ENCODE measurements at places on chromosomes 7 and 10.

DNA sequence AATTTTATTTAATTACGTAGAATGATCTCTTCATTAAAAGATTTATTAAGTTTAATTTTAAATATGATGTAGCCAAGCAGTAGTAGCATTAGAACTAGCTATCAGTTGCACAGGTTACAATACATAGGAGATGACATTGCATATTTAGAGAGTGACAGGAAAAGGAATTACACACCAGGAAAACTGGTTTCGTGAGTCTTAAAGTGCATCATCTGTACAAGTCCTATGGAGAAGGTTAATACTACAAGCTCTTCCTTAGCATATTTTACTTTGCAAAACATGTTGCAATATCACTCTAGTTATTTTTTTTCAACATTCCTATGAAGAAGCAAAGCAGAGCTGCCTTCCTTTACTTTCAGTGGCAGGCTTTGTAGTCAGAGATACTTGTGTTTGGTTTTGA is 20.2 kb upstream of the SEM1 start:
- DNase-seq: no peak

DNA sequence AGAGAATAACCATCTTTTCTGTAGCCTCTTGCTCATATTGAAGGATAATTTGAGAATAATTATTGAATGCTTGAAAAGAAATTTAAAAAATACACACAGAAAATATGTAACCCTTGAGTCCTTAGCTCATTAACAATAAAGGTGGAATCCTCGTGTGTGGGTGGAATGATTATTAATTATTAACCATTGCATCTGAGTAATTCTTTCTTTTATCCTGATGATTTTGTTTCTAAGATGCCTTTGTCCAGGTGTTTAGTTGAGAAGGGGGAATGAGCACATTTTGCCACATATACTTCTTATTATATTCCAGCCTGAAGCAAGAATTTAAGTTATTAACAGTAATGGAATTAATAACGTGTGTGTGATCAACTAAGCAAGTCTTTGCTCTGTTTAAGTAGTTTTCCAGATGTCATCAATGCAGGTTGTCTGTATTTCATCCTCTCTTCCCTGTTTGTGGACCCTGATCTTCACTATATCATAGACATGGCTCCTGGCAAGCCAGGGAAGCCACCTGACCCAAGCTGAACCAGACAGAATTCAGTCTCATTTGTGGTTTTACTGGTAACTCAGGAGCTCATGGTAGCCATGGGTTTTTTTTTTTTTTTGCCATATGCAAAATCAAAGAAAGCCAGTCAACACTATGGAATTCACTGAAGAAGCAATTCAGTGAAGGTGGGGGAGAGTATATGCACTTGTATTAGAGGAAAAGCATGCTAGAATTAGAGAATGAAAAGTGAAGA is 144.3 kb downstream of the KIF20B start:
- DNase-seq: no peak

DNA sequence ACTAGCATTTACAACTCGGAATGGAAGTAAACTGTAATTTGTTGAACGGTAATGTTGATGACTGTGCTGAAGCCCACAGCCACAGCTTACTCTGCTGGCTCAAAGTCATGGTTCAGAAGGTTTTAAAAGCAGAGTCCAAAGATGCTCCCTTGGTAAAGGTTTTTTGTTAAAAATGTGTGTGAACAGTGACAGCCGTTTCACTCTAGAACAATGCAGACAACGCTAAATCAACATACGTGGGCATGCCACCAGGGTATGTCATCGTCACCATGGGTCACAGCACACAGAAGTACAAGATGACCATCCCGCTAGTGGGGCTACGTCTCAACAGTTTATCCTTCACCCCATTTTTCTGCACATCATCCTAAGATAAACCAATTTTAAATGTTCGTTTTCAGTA is 106.5 kb upstream of the LANCL2 start:
- DNase-seq: no peak

DNA sequence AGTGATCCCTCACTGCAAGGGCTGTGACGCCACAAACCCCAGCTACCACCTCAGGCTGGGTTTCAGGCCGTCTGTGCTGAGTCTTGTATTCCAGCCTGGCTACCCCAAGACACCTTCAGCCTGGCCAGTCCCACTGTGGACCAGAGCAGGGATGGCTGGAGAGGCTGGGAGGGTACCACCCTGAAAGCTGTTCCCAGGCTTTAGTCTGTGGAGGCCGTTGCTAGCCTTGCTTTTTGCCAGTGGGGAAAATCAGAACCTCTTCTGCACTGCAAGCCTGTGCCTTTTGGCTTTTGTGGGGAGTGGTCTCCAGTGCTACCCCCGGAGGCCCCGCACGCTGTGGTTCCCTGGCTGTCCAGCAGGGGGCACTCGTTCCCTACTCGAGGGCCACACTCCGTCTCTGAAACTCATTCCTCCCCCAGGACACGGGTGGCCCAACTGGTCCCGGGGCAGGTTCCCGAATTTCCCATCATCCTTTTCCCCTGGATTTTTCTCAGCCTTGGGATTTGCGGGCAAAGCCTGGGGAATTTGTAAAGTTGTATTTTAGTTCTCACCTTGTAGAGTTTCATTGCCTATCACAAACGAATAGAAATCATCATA is 128.4 kb upstream of the BTBD16 start:
- DNase-seq: no peak

- no peak for DNase-seq
These were observed 1153.3 kb upstream of the AUTS2 start for GRCh38 chr7:68444956-68445355.

DNA sequence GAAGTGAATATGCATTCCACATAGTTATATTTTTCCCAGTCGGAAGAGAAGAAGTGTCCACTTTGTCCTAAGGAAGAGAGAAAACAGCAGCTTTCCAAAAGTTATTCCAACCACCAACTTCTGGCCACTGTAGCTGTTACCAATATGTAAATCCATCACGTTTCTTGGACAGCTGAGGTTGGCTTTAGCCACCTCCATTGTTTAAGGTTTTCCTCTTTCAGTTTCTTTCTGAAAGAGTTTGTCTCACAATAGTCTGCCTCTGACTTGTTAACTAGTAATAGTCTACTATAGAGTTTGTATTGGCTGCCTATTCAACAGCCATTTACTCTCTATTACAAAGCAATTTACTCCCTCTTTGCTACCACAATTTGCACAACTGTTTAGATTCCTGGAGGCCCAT is 457.6 kb upstream of the LRRN3 start:
- no peak for DNase-seq

DNA sequence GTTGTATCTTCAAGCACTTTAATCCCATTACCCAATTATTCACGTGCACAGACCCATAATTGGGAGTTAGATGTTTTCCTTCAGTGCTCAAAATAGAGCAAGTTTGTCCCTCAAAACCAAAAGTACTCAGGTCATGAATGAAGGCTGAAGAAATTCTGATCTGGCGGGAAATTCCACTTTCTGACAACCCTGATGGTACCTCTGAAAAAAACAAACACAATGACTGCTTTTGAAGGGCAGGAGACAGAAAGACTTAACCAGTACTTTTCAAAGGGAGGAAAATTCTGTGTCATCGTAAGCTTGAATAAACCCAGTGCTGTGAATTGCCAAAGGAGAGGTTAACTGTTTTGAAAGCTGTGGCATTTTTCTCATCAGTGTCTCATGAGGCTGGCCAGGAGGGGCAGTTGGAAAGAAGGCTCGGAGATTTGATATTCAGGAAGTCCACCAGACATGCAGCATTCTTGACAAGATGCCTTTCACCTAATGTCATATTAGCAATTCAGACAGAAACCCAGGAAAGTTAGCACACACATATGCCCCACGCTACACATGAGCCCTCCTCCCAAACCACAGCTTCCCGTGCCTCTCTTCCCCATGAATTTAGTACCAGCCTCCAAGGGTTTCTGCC is 347.0 kb downstream of the KCNMA1 start:
- DNase-seq: no peak

GRCh38 chr7:17392846-17393245 is 94.4 kb downstream of the AHR start:
- no peak for DNase-seq

GRCh38 chr10:99329304-99329553 is at the start of gene CNNM1:
TSS of gene CNNM1 (plus strand) at chr10:99329356. CDS start at chr10:99329388, 32 bp downstream.
- DNase-seq: no peak

DNA sequence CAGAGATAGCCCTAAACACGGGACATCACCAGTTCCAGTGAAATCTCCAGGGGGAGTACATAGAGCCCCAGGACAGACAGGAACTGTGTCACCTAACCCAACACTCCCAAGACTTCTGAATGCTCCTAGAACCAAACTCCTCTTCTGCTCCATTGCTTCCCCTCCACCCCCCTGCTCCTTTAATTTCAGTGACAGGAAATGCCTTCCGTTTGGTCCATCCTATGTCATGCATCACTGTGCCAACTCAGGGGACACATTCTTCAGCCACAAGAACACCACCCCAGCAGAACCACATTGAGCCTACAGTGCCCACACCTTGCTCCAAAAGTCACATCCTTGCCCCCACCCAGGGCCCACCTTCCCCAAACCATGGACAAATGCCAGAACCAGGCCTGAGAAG is 100.5 kb downstream of the KCNMA1 start:
- DNase-seq: no peak

DNA sequence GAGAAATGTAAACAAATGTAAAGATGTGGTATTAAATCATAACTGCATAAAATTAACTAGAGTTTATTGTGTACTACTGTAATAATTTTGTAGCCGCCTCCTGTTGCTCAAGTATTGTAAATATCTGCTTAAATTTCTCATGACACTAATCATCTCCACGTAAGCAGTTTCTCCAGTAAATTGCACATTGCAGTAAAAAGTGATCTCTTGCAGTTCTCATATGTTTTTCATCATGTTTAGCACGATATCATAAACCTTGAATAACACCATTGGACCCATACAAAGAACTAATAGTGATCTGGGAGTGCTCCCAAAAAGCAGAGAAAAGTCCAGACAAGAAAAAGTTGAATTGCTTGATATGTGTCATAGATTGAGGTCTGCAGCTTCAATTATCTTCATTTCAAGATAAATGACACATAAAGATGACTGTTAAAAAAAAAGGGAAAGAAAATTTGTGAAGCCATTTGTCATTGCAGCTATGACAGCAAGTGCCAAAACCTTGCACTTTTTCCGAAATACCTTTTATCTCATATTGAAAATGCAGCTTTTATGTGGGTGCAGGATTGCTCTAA is 15.3 kb downstream of the LIPA start:
- no peak for DNase-seq

DNA sequence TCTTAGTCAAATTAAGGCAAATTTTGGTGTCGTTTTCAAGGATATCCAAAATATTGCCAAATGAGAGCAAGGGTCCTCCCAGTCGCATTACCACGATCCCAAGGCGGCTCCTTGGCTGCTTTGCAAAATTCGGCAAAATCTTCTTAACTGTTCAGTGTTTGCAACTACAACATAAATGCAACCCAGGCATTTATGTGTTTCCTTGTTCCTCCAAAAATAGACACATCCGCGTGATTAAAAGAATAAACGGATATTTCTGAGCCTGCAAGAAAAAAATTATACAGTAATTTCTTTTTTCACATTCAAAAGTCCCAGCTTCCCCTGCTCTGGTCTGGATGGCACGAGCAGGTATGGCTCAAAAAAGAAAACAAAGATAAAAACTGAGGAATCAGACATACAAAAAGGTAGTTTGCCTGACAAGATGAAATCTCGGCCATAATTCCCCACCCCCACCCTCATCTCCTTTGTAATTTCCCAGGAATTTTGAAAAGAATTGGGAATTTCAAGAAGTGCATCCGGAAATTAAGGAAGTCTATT is 6.0 kb downstream of the SKIDA1 start:
- DNase-seq: no peak

- DNase-seq: no peak
These were observed 45.6 kb downstream of the FEZF1 start for GRCh38 chr7:122258971-122259370.

GRCh38 chr7:47283497-47284131 is 298.3 kb downstream of the TNS3 start:
- no peak for DNase-seq
